ENCODE measurements at places on chromosomes 16 and 17.

- DNase-seq = no peak
These were observed 16.2 kb downstream of the DLG4 start for GRCh38 chr17:7203391-7203790.

DNA sequence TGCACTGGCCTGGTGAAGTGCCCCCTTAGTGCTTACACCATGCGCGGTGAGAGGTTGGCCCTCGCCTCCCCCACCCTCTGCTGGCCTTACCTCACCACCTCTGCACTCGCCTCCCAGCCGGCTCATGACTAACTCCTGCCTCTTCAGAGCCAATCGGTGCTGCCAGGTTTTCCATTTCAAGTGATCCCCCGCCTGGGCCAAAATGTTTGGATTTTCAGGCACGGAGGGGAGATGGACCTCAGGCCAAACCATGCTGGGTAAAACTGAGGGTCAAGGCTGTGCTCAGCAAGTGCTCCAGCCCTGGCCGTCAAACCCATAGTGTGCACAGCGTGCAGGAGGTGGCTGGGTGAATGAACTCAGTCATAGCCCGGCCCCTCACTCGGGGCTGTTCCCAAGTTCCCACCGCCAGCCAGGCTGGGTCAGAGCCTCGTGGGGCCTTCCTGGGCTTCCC, 175.4 kb downstream of the SEC14L1 start:
- no peak for DNase-seq

GRCh38 chr17:36931096-36931696, 6.1 kb upstream of the LHX1 start:
- no peak for DNase-seq

DNA sequence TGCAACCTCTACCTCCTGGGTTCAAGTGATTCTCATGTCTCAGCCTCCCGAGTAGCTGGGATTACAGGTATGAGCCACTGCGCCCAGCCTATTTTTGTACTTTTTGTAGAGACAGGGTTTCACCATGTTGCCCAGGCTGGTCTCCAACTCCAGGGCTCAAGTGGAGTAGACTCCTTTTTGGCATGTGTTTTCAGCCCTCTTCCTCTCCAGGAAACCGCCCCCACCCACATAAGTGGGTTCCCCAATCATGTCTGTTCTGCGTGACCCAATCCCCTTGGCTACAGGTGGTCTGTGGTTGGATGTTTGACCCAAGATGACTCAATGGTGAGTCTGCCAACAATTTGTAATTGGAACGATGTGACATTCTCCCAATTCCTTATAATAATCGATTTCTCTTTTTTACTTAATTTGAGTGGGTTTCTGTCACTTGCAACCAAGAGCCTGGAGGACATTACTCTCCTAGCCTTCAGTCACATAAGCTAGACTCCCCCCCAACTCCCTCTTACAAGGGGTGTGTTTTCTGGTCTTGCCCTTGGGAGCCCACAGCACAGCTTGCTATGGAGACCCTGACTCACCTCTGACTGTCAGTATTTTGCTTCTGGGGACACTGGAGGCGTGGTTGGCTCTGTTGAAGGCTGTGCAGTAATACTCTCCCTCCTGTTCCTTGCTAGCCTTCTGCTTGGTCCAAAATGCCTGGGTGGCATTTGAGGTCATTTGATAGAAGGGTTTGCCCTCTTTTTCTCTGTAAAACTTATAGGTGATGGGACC, 34.9 kb downstream of the PECAM1 start:
- no peak for DNase-seq

- no peak for DNase-seq
These were observed 1032.2 kb downstream of the CDH11 start for GRCh38 chr16:64089697-64090096.

DNA sequence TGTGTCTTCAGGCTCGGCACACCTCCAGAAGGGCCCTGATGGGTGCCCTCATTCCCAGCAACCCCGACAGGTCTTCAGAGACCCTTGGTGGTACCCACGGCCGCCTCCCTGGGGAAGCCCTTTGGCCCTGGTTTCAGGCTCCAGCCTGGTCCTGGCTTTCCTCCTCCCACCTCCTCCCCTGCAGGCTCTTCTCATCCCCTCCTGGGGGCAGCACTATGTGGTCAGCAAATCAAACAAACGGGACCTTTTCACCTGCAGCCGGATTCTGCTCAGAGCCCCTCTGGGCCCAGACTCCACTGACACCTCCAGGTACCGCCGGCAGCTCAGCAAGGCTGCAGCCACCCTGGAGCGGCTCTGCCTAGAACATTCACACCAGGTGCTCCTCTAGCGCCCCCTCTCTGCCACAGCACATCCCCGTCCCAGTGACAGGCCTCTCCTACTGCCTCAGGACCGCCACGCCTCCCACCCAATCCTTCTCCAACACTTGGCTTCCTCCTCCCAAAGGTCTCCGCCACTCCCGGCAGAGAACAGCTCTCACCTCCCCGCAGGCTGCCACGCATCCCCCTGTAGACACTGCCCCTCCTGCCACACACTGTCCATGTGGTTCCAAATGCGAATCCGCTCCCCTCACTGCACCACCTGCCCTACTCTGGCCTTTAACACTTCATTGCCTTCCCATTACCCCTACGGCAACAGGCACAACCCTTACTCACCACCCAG, 12.0 kb downstream of the CORO7 start:
- no peak for DNase-seq

DNA sequence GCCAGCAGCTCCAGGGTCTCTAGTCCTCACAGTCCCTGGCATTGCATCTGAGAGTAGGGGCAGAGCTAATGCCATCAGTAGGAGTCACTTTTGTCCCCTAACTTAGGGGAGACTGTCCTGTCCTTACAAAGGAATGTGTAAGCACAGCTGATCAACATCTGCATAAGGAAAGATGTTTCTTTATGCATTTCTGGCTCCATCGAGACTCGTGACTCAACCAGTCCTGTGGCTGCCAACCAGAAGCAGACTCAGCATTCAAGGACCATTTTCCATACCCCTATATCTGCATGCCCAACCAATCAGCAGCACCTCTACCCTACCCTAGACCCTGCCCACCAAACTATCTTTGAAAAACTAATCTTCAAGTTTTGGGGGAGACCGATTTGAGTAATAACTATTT, 8.2 kb upstream of the MPP2 start:
- DNase-seq = no peak

DNA sequence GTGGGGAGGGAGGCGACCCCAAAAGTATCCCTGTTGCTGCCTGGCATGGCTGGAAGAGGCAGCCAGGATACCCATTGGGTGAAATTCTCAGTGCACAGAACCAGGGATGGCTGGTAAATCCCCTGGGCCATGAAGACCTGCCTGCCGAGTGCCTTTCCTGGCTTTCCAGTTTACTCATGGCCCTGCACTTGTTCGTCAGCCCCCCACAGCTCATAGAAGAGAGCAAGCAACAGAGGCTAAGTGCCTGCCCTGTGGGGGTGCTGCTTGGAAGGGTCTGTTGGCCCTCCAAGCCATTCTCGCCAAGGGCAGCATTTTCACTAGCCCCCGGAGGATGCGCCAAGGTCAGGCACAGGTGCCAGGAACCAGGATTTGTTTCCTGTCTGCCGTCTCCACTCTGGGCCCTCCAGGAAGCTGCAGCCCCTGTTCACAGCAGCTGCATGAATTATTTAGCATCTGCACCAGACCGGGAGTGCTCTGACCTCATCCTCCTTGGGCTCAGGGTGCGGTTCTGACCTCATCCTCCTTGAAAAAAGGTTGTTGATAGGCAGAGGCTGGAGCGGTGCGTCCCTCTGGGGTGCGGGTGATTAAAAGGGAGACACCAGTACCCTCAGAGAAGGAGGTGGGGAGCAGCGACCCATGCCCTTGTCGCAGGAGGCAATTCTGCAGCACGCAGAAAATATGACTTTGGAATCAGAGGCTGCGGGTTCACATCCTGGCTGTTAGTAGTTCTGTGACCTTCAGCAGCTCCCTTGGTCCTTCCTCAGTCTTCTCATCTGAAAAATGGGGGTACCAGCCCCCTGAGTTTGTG, 14.2 kb upstream of the CD300A start:
- DNase-seq = no peak

- no peak for DNase-seq
These were observed 44.0 kb downstream of the MYH3 start for GRCh38 chr17:10612957-10613744.

DNA sequence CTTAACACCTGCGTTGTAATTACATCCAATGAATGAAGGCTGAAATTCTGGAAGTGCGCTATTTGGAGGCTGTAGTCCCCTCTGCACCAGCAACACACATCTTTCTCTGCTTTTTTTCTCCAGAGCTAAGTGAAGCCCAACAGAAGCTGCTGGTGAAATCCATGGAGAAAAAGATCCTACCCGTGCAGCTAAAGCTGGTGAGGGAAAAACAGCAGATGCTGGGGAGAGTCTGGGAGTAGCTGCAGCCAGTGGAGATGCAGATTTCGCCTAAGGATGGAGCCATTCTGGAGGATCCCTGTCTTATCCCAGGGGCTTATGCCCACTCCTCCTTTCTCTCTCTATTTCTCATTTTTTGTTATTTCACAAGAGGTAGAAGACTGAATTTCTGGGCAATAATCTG, 4.8 kb upstream of the PSMD3 start:
- no peak for DNase-seq

GRCh38 chr17:63189082-63189481, 223.0 kb downstream of the TANC2 start:
- no peak for DNase-seq

GRCh38 chr16:3966681-3967080, 86.2 kb upstream of the CREBBP start:
- DNase-seq = no peak

- DNase-seq = peak; percentile 56
These were observed 615 bp downstream of the PHKG2 start for GRCh38 chr16:30748634-30749445.

GRCh38 chr16:19417640-19418039, at the start of gene TMC5:
Gene TMC5 (plus strand): TSS chr16:19417883. CDS start chr16:19440039, 22,156 bp downstream.
- no peak for DNase-seq

GRCh38 chr16:48004141-48004695, 151.6 kb downstream of the ABCC12 start:
- no peak for DNase-seq

DNA sequence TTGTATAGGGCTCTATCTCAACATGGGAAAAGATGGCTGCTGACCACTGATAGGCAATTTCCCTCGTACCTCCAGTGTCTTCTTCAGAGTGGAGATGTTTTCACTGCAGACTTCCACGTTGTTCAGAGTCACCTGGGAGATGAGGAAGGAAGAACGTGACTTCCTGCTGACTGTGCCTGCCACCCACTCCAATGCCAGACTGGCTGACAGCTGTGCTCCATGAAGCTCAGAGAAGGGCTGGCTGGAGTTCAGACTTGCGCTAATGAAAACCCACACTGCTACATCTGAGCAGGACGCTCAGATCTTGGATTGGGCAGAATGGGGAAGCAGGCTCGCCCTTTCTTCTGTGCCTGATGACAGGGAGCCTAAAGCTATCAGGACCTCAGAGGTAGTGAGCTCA, 33.1 kb downstream of the COG4 start:
- no peak for DNase-seq

- DNase-seq = no peak
These were observed 3.4 kb downstream of the DNAH9 start for GRCh38 chr17:11601661-11602060.

DNA sequence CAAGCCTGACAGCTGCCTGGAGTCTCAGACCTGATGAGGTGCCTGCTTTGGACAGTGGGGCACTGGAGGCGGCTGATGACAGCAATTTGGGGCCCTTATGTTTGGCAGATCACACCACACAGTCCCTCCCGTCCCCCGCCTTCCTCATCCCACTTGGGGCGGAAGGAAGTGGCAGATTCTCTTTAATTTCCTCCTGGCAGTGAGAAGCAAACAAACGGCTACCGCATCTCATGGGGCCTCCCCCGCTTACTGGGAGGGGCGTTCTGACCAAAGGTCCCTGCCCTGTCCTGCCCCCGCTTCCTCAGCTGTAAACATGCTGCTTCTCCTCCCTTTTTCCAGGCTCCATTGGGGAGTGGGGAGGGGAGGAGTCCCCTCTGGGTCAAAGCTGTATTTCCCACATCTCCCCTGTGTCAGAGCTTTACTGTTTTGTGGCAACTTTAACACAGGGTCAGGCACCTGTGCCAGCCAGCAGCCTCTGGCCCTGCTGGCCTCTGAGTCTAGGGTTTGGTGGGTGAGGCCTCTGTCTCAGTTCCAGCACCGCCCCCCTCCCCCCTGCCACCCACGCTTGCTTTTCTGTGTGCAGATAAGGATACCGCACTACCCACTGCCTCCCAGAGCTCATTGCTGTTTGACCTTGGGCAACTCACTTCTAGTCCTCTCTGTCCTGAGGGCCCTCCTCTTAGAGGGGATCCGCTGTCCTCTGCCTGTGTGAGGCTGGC, 5.4 kb upstream of the NFATC3 start:
- DNase-seq = peak; percentile 18

- no peak for DNase-seq
These were observed 1.0 kb upstream of the TTYH2 start for GRCh38 chr17:74212209-74212912.

GRCh38 chr17:32275060-32276042, 9.7 kb downstream of the RHBDL3 start:
- DNase-seq = no peak

- no peak for DNase-seq
These were observed 11.8 kb upstream of the SMPD3 start for GRCh38 chr16:68460067-68460466.

GRCh38 chr16:52925143-52925542, 127.6 kb downstream of the CHD9NB start:
- no peak for DNase-seq

- peak; percentile 68 for DNase-seq
These were observed 4.8 kb downstream of the MT1A start for GRCh38 chr16:56643080-56643778.

DNA sequence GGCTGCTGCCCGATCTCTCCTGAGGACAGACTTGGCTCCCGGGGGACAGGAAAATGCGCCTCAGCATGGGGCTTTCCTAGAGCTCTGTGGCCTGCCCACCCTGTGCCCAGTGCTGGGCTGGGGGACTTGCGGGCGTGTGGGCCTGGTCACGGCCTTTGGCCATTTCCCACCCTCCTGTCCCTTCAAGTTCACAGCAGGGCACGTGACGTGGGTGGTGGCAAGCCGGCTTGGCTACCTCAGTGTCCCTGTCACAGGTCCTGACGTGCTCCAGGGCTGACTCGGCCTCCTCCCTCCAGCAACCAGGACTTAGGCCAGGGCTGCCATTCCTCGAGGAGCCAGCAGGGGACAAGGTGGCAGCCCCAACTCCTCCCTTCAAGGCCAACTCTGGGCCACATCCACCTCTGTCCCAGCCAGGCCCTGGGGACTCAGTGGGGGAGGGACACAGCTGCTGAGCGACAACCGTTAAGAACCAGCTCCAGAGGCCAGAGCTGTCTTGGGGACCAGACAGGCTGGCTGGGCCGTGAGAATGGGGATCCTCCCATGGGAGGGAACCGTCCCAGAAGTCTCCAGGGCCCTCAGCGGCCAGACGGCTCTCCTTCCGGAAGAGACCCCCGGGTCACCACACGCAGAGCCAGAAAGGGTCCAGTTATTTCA, 981 bp upstream of the UNC13D start:
- DNase-seq = no peak

- DNase-seq = no peak
These were observed 893 bp downstream of the POLR3E start for GRCh38 chr16:22297871-22298733.

Measured in activated gamma-delta T cell (primary cell).